Omental fat pad (tissue), 4 donors: ENCODE measurements at places on chromosomes 6 and 20. TPM values are rescaled to one million over a fixed set of nuclear protein-coding genes. Genes with fewer than 3 reads are reported as not detected.

Gene ATP9A
- total RNA-seq, result 16.7 TPM

Gene ZNF318
- 15.8 TPM for total RNA-seq

Gene MYLIP
- total RNA-seq, result 81.8 TPM

GRCh38 chr6:154886471-154886870, 108.6 kb upstream of the TIAM2 start:
- no peak for DNase-seq
